ENCODE measurements at places on chromosomes 4 and X. TPM values are rescaled to one million over a fixed set of nuclear protein-coding genes. Genes with fewer than 3 reads are reported as not detected.

Gene HUWE1
- total RNA-seq: 270 TPM

Gene TDO2
- total RNA-seq: not detected

DNA sequence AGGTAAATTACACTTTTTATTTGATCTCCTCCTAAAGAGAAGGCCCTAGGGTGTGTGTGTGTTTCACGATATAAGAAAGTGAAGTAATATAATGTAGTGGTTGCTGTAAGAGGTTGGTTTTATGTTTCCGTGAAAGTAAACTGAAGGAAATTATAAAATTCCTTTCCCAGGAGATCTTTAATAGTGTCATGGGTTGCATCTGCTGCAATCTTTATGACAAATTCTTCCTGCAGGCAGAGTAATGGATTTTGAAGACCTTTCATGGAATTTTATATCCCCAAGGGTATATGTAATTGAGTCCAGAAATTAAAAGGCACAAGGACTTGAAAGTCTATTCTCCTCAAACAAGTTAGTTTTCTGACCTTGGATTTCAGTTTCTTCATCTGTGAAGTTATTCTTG, 538.6 kb downstream of the ANKRD50 start:
- no peak overlapping the region for H3K4me3 ChIP-seq
- H3K27me3 ChIP-seq: peaks cover 4% of the 10 kb centered on the region
- H3K4me1 ChIP-seq: no peaks in the 10 kb centered on the region

GRCh38 chr4:114226968-114227760, 247.7 kb upstream of the ARSJ start:
- no peak overlapping the region for H3K27ac ChIP-seq
- no peak for DNase-seq
- no peaks in the 10 kb centered on the region for H3K4me1 ChIP-seq
- H3K4me3 ChIP-seq: no peak overlapping the region

DNA sequence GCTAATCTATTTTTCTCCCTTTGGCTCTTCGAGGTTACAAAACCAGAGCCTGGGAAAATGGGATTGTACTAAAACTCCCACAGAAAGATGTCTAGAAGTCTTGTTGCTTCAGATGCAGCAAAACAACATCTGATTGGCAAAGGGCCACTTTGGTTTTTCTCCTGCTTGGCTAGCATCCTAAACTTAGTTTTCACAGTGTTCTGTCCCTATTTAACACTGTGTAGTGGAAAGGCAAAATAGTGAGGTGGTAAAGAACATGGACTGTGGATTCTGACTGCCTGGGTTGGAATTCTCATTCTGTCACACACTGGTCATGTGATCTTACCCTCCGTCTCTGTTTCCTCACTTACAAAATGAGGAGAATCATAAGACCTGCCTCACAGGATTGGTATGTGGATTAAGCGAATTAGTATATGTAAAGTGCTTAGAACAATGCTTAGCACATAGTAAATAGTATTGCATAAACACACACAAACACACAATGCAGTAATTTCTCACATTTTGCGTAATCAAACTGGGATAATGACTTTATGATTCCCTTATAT, 23.5 kb downstream of the TIGD2 start:
- no peaks in the 10 kb centered on the region for H3K27me3 ChIP-seq
- DNase-seq: no peak
- H3K27ac ChIP-seq: no peak overlapping the region
- no peaks in the 10 kb centered on the region for H3K4me1 ChIP-seq
- no peaks in the 10 kb centered on the region for H3K36me3 ChIP-seq
- no peak overlapping the region for H3K4me3 ChIP-seq

DNA sequence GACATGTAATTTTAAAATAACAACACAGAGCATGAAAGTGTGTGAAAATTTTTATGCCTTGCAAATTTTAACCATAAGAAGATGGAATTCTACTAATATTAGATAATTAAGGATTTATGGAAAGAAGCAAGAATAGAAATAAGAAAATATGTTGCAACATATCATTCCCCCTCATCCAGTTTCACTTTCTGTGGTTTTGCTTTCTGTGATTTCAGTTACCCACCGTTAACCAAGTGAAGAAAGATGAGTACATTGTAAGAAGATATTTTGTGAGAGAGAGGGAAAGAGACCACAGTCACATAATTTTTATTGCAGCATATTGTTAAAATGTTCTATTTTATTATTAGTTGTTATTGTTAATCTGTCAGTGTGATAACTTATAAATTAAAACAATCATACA, 77.9 kb downstream of the ADAM29 start:
- no peaks in the 10 kb centered on the region for H3K4me1 ChIP-seq
- no peak for DNase-seq
- no peaks in the 10 kb centered on the region for H3K27me3 ChIP-seq
- no peak overlapping the region for H3K4me3 ChIP-seq
- H3K36me3 ChIP-seq: no peaks in the 10 kb centered on the region

- H3K4me3 ChIP-seq: no peak overlapping the region
- DNase-seq: no peak
- no peaks in the 10 kb centered on the region for H3K4me1 ChIP-seq
- no peaks in the 10 kb centered on the region for H3K27me3 ChIP-seq
- H3K27ac ChIP-seq: no peak overlapping the region
- no peaks in the 10 kb centered on the region for H3K36me3 ChIP-seq
Observed at GRCh38 chr4:111046811-111047210, 423.9 kb upstream of the PITX2 start.

DNA sequence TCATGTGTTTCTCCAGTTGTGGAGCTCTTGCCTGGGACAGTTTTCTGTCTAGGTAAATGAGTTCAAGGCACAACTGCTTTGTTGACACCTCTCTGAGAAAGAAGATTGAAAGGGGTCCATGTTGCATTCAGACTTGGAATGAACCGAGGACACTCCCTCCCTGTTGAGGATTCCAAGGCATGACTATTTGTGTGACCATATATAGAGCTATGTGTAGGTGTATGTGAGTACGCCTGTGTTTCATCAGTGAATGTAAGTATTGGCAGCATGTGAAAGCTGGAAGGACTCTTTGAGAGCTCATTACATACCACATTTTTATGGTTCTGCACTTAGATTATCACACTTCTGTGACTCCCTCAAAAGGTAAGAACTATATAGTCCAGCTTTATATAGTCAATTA, 3.4 kb downstream of the HEPH start:
- no peak overlapping the region for H3K4me3 ChIP-seq
- H3K27me3 ChIP-seq: no peaks in the 10 kb centered on the region
- no peak for DNase-seq
- H3K27ac ChIP-seq: no peak overlapping the region

GRCh38 chr4:82358847-82359246, 14.9 kb downstream of the HNRNPD start:
- no peak overlapping the region for H3K27ac ChIP-seq
- H3K36me3 ChIP-seq: peaks cover 25% of the 10 kb centered on the region
- H3K4me1 ChIP-seq: no peaks in the 10 kb centered on the region
- DNase-seq: no peak
- H3K27me3 ChIP-seq: no peaks in the 10 kb centered on the region

DNA sequence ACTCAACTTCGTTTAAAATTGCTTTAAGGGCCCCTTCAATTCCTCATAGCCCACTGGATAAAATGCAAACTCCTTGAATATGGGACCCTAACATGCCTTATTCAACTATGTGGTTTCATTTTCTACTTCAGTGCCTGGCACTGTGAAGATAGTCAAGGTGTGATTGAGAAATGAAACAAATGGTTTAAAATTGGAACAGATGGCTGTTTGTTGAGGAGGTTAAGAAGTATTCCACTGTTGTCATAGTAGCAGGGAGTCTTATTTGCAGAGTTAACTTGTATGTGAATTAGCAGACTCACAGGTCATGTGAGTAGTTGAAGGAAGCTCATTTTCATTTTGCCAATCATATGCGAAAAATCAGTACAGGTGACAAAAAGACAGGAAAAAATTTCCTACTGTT, 593.3 kb downstream of the KCTD8 start:
- H3K4me3 ChIP-seq: no peak overlapping the region
- peaks cover 2% of the 10 kb centered on the region for H3K27me3 ChIP-seq
- H3K36me3 ChIP-seq: no peaks in the 10 kb centered on the region
- H3K4me1 ChIP-seq: no peaks in the 10 kb centered on the region
- DNase-seq: no peak
- H3K27ac ChIP-seq: no peak overlapping the region

DNA sequence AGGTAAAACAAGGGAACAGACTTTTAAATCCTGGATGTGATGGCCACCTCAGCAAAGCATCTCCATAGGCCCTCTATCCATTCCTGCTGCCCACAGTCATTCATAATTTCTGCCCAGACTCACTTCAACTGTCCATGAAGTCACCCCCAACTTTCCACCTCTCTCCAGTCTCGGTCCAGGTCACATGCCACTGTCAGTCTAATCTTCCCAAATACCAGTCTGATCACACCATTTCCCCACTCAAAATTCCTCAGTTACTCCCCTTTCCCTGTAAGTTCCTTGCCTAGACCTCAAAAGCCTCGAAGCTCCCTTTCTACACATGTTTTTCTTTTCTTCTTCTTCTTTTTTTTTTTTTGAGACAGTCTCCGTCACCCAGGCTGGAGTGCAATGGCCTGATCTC, 51.2 kb upstream of the HOPX start:
- no peaks in the 10 kb centered on the region for H3K36me3 ChIP-seq
- H3K4me1 ChIP-seq: peaks cover 3% of the 10 kb centered on the region
- H3K27ac ChIP-seq: no peak overlapping the region
- no peak overlapping the region for H3K4me3 ChIP-seq
- peaks cover 4% of the 10 kb centered on the region for H3K27me3 ChIP-seq
- no peak for DNase-seq

Data from endothelial cell (in vitro differentiated cells).